NCI-H1417 treated with DMSO at 0.1 percent for 48 hours (cell line): ENCODE measurements at places on chromosomes 13 and 19.
A peak's percentile ranks its signal among the peaks of the same experiment; 100 is the strongest.

DNA sequence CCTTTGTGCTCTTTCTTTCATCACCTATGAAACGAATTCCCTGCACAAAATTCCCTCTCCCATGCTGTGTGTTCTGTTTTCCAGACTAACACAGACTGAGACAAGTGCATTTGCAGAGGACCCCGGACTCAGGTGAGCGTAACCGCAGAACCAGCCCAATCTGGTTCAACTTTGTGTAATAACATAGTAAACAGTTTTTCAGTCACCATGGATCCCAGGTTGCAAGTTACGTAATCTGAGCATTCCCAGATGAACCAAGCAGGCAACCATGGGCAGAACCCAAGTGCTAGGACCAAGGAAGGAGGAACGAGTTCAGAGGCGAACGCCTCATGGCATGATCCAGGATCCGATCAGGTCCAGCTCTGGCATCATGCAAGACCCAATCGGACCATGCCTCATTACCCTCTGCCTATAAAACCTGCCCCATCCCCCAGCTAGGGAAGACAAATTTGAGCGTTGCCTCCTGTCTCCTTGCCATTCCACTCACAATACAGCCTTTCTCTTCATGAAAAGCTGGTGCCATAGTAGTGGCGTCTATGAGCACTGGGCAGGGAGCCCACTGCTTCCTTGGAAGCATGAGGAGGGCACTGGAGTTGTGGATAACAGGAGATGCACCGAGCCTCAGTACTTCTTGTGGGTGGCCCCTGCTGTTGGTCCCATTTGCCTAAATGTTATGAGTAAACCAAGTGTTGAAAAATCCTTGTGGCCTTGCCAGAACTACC lies 107.6 kb downstream of the ABCC4 start:
- DNase-seq, result no peak

GRCh38 chr13:30576528-30576927 lies 41.2 kb upstream of the USPL1 start:
- DNase-seq, result no peak

DNA sequence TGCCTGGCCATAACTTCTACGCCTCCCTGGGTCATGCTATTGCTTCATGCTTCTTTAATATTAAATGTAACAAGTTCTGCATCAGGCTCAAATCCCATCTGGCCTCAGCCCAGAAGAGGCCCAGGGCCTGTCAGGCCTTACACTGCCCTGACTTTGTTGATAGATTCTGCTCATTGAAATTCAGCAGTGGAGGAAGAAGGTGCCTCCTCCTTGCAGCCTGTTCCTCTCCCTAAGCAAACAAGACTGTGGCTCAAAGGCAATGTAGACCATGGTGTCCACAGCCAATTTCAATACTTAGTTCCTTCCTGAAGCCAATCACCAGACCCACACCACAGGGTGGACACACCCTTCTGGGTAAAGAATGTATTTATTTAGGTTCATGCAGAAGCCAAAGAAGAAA lies 59.4 kb downstream of the LACC1 start:
- DNase-seq, result no peak

DNA sequence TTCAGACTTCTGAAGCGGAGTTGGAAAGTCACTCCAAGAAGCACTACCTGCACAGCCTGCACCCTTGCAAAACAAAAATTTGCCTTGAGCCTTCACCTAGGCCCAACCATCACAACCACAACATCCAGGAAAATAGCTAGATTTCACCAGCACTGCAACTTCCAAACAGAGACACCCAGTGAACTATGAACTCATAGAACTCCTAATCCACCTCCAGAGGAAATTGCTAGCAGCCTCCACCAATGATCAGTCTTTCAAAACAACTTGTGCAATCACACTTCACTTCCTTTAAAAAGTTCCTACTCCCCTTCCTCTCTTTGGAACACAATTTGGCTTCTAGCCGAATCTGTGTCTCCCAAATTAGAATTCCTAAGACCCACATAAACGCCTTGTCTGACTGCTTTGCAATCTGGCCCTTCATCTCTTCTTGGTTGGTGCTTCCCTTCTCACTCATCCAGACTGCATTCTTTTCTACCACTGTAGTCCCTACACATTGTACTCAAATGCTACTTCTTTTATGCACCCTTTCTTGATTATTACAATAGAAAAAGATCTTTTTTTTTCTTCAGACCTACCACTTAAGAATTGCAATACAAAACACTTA lies 489.2 kb upstream of the ARGLU1 start:
- DNase-seq, result no peak

GRCh38 chr13:47459512-47459911 lies 541.6 kb downstream of the SUCLA2 start:
- DNase-seq, result no peak

- no peak for DNase-seq
These were observed 4.7 kb downstream of the RTN2 start for GRCh38 chr19:45492137-45492626.

DNA sequence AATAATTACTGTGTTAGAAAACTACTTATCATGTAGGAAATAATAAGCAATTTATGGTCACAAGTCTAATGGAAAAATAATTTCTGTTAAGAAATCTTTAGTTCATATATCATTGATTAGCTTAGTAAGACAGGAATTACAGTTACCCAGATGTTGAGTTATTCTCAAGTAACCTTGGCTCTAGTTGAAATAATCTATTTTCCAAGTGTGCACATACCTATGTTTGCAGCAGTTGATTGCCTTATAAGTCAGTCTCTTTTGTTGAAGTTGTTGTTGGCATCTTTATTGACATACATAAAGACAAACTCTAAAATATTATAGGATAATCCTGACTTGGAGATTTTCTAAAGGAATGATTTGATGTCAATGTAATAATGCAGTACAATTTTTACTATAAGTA lies 511.4 kb upstream of the KLF12 start:
- no peak for DNase-seq

DNA sequence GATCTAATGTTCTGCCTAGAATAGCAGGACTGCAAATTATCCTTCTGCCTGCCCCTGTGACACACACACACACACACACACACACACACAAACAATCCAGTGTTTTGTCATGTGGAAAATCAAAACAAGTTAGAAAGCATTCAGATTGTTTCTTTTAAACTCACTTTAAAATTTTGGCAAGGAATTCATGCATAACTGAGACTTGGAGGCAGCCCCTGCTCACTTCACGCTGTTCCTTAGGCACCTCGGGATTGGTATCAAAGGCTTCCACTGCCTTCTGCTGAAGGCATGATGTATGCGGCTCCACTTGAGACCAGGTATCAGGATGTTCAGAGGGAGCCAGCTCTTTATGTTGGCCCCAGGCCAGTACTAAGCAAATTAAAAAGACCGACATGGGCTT lies 158.7 kb downstream of the OXGR1 start:
- no peak for DNase-seq

- no peak for DNase-seq
These were observed 226.5 kb downstream of the MYO16 start for GRCh38 chr13:108855737-108856387.

- no peak for DNase-seq
These were observed 19.9 kb downstream of the TMED1 start for GRCh38 chr19:10815969-10816644.

DNA sequence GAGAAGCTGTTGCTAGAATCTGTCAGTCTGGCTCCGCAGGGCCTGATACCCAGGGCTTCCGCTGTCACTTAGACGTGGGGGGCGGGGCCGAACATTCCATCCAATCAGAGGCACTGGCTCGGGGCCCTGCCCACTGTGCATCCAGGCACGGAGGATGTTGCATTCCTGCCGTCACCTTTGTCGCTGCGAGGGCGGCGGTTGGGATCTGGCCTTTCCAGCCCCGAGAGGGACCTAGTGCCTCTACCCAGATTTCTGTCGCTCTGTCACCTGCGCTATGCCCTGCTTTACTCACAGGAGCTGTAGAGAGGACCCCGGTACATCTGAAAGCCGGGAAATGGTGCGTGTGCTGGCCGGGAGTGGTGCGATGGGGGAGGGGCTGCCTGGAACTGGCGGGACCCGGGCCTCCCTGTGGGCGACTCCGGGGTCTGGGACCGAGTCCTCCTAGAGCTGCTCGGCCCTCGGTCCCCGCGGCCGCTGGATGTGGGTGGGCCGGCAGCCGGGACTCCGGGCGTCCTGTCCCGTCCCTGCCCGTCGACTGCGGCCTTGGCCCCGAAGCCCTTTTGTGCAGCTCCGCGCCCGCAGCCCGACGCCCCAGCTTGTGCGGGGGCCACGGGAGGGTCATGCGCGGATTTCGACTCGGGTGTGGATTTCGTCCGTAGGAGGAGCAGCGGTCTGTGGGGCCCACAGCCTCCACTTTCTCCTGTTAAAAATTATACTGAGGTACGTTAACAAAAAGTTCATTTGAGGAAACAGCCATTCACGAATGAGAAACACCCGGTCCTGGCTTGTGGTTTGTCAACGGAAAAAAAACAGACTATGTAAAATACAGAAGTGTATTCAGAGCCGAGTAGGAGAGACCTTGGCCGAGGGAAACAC lies at the start of gene ZNF439:
ZNF439 (plus strand) TSS at position 133 of the 876 bp plus-strand sequence; CDS start at position 275, 142 bp downstream.
- DNase-seq, result peak; percentile 71

DNA sequence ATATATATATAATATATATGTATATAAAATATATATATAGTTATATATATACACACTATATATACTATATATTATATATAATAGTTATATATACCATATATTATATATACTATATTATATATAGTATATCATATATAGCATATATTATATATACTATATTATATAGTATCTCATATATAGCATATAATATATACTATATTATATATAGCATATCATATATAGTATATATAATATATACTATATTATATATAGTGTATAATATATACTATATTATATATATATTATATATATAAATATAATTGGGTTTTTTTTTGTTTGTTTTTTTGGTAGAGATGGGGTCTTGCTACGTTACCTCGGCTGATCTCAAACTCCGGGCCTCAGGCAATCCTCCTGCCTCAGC lies 11.6 kb upstream of the HNRNPL start:
- DNase-seq, result no peak

- no peak for DNase-seq
These were observed 201.0 kb upstream of the RXFP2 start for GRCh38 chr13:31538067-31539042.

DNA sequence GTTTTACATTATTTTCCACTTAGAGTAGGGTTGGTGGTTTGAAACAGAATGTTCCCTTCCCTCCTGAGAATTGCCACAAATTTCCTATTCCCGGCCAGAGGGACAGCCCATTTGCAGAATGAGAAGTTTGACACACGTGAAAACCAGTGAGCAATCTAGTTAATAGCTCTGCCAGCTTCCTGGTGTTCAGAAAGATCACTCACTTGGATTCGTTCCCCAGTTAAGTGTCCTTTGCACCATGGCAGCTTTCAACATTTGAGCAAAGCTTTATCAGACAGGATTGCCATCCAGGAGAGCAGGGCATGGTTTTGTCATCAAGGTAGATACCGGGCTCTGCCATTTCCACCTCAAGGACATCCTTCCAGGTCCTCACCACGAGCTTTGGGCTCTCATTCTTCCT lies 28.2 kb downstream of the RASL11A start:
- no peak for DNase-seq

GRCh38 chr13:32877491-32877890 lies 138.7 kb upstream of the KL start:
- DNase-seq, result no peak

DNA sequence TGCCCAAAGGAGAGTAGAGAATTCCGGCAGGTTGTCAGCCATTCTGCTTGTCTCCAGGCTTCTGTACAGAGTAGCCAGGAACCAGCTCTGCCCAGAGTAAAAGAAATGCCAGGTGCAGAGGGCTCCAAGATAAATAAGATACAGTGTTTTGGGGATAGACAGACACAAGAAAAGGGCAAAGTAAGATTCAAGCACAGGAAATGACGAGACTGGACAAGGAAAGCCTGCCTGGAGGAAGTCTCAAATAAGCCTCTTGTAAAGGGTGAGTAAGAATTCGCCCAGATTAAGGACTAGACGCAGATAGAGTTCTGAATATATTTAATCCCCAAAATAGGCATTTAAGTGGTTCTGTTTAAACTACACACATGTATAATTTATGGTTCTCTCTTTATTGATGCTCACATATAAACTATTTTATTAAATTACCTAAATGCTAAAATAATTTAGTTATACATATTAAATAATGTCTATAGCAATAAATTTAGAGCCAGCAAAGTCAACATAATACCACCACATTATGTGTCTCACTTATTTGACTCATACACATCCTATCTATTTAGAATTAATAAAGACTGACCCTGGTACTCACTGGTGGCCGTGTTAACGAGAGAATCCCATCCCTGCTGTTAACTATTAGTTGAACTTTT lies 98.4 kb upstream of the RAP2A start:
- no peak for DNase-seq

- no peak for DNase-seq
These were observed 7.5 kb downstream of the ZNF320 start for GRCh38 chr19:52889931-52890330.

DNA sequence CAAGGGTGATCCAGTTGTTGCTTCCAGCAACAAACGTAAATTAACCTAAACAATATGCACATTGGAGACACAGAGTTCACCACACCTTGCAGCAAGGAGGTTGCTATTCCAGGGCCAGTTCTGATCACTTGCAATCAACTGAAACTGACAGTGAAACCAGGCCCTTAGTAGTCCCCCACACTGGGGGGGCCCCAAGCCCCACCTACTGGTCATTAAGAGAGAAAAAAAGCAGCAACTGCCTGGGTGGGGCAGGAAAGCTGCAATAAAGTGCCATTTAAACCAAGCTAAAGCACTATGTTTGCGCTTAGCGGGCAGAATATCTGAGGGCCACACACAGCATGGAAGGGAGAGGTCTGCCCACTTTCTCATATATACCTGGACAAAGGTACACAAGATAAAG lies 51.5 kb downstream of the ATP7B start:
- no peak for DNase-seq

GRCh38 chr13:97223711-97224541 lies 1.8 kb downstream of the MBNL2 start:
- peak; percentile 53 for DNase-seq

DNA sequence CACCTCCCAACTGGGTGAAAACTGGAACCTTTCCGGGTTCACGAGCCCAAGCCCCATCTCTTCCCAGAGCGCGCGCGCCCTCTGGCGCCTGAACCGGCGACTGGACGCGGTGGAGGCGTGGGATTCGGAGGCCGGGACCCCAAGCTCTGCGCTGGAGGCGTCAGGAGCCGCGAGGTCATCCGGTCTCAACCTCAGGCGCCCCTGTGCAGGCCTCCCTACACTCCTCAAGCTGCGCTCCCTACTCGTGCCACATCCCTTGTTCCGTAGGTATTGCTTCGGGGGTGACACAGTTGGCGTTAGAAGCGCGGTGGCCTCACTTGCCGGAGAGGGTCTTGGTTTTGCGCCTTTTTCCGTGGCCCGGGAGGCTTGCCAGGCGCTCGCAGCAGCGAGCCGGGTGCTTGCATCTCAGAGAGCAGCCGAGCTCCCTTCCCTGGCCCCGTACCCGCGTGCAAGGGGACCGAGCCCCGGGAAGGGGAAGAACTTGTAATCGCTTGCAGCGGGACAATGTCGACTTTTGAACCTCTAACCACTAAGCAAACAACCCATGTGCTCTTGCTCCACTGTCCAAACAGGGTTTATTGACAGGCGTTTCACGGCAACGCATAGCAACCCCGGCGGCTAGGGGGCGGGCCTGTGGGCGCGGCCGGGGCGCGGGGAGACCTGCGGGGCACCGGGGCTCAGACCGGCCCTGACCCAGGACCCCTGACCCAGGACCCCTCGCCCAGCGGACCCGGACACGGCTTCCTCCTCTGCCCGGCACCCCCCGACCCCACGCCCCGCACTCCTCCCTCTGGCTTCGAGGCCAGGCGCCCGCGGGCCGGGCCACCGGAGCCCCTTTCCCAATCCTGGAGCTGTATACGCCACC lies 8.5 kb downstream of the CDX2 start:
- no peak for DNase-seq

- no peak for DNase-seq
These were observed 7.4 kb downstream of the ZNF564 start for GRCh38 chr19:12543855-12544254.

GRCh38 chr19:5001615-5002014 lies 32.7 kb downstream of the KDM4B start:
- no peak for DNase-seq
